T-helper 17 cell (primary cell): ENCODE measurements at places on chromosomes 7 and 10.
A peak's percentile ranks its signal among the peaks of the same experiment; 100 is the strongest.

DNA sequence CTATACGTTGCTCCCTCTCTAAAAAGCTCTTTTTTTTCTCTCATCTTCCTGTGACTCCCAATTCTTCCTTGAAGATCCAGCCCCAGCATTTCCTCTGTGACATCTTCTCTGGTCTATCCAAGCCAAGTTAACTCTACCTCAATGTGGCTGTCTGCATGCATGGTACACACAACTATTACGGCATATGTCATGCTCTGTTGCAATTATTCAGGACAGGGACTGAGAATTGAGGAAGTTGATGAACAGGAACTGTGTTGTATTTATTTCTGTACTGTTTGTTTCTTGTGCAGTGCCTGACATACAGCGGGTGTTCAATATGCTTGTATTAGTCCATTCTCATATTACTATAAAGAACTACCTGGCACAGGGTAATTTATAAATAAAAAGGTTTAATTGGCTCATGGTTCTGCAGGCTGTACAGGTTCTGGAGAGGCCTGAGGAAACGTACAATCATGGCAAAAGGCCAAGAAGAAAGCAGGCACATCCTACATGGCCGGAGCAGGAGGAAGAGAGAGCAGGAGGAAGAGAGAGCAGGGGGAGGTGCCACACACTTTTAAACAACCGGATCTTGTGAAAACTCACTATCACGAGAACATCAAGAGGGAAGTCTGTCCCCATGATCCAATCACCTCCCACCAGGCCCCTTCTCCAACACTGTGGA, 6.3 kb downstream of the TRPV5 start:
- H3K27me3 ChIP-seq: peaks cover 23% of the 10 kb centered on the region
- H3K27ac ChIP-seq: no peak overlapping the region
- H3K4me1 ChIP-seq: peaks cover 7% of the 10 kb centered on the region
- peaks cover 3% of the 10 kb centered on the region for H3K36me3 ChIP-seq
- H3K4me3 ChIP-seq: no peak overlapping the region

DNA sequence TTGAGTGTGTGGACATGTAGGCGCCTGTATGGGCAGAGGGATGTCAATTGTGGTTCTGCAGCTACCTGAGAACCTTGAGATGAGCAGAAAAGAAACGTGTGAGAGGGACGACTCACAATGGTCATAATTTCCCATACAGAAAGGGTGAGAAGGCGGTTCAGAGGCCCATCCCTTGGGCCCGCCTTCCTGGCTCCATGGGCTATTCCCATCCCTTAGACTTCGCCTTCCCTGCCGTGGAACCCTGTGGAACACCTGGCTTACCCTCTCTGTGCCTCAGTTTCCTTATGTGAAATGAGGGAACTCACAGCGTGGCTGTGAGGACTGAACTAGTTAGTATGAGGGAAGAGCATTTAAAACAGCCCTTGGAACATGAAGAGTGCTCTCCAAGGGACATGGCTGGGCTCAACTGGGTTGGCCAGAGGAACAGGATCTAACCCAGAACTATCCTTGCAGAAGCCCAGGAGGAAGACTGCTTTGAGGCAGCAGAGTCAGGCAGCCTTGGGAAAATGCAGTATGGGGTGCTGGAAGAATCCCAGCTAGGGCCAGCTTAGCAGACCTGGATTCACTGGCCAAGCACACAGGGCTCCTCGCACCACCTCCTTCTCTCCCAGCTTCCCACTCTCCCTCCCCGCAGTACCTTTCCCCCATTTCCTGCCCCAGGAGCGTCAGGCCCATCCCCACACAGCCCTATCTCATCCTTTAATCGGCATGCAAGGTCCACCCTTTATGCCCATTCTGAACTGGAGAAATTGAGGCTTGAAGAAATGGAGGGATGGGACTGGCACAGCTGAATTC, 11.1 kb upstream of the ZMIZ1 start:
- peaks cover 16% of the 10 kb centered on the region for H3K4me1 ChIP-seq
- H3K36me3 ChIP-seq: peaks cover 5% of the 10 kb centered on the region
- no peak overlapping the region for H3K27ac ChIP-seq
- DNase-seq: peak; percentile 6
- peaks cover 10% of the 10 kb centered on the region for H3K27me3 ChIP-seq

GRCh38 chr10:106380706-106381105, 783.8 kb downstream of the SORCS1 start:
- H3K4me3 ChIP-seq: no peak overlapping the region
- no peaks in the 10 kb centered on the region for H3K4me1 ChIP-seq
- no peaks in the 10 kb centered on the region for H3K27me3 ChIP-seq
- DNase-seq: no peak
- H3K27ac ChIP-seq: no peak overlapping the region

- no peaks in the 10 kb centered on the region for H3K36me3 ChIP-seq
- H3K27me3 ChIP-seq: peaks cover 54% of the 10 kb centered on the region
- no peak overlapping the region for H3K27ac ChIP-seq
- H3K4me3 ChIP-seq: no peak overlapping the region
These were observed 174 bp downstream of the ADCY1 start for GRCh38 chr7:45574416-45574668.

DNA sequence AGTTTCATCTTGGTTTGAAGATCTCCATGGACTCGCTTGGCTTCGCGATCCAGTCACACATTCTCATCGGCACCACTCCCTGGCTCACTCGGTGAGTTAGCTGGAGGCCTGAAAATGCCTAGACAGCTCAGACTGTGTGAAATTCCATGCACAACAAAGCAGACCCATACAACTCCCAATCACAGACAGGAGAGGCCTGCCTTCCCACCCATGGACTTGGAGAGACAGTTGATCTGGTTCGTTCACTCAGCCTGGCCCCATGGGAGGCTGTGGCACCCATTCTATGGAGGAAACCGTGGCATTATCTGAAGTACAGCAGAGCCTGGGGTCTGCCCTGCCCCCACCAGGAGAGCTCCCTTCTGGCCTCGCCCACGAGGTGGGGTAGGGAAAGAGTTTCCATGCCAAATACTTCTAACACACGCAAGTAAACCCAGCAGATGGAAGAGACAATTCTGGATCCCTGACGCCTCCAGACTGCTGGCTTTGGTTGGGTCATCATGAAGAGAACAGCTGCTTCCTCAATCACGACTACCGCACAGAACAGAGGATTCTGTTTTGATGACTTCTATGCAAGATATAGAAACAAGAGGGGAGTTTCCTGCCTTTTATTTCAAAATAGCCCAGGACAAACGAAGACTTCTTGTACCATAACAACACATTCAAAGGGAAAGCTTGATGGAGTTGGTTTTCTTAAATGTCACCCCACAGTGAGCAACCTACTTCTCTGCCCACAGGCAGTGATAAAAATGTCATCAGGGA, 15.9 kb downstream of the FAM53B start:
- H3K36me3 ChIP-seq: peaks cover 4% of the 10 kb centered on the region
- peak overlapping the region; percentile 83 for H3K4me3 ChIP-seq

DNA sequence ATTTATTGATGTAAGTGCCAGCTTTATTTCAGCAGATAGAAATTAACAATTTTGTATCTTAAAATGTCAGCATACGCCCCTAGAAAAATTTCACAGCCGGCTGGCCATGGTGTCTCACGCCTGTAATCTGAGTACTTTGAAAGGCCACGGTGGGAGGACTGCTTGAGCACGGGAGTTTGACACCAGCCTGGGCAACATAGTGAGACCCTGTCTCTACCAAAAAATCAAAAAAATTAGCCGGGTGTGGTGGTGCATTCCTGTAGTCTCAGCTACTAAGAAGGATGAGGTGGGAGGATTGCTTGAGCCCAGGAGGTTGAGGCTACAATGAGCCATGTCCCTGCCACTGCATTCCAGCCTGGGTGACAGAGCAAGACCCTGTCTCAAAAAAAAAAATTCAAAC, 14.1 kb downstream of the GTF2I start:
- H3K27ac ChIP-seq: peak overlapping the region; percentile 6
- peaks cover 23% of the 10 kb centered on the region for H3K4me1 ChIP-seq
- no peaks in the 10 kb centered on the region for H3K36me3 ChIP-seq
- H3K27me3 ChIP-seq: no peaks in the 10 kb centered on the region
- DNase-seq: no peak
- no peak overlapping the region for H3K4me3 ChIP-seq

- H3K4me1 ChIP-seq: no peaks in the 10 kb centered on the region
- no peaks in the 10 kb centered on the region for H3K27me3 ChIP-seq
- H3K4me3 ChIP-seq: no peak overlapping the region
- no peak overlapping the region for H3K27ac ChIP-seq
- H3K36me3 ChIP-seq: no peaks in the 10 kb centered on the region
These were observed 81.5 kb upstream of the GALNT17 start for GRCh38 chr7:71050492-71050891.

- H3K36me3 ChIP-seq: no peaks in the 10 kb centered on the region
- peaks cover 11% of the 10 kb centered on the region for H3K4me1 ChIP-seq
- H3K27ac ChIP-seq: no peak overlapping the region
- H3K27me3 ChIP-seq: peaks cover 13% of the 10 kb centered on the region
- no peak for DNase-seq
These were observed 29.9 kb downstream of the LRRC20 start for GRCh38 chr10:70352401-70353097.

DNA sequence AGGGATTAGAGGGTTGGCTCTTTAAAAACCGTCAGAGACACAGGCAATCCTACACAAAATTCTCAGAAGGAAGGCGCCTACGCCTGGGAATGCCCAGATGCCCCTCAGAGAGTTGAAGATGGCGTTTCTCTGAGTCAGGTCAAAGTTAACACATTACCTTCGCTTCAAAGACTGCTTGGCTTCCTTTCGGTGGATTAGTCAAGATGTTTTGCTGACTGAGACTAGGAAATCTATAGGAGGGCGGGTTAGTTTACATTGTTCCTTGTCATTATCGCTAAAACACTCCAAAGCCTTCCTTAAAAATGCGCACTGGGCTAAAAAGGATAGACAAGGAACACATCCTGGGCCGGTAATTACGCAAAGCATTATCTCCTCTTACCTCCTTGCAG, 995 bp upstream of the CFTR start:
- DNase-seq: no peak
- no peak overlapping the region for H3K4me3 ChIP-seq
- no peak overlapping the region for H3K27ac ChIP-seq
- H3K4me1 ChIP-seq: no peaks in the 10 kb centered on the region
- peaks cover 29% of the 10 kb centered on the region for H3K27me3 ChIP-seq

- no peak overlapping the region for H3K27ac ChIP-seq
- H3K4me1 ChIP-seq: peaks cover 4% of the 10 kb centered on the region
- H3K36me3 ChIP-seq: peaks cover 2% of the 10 kb centered on the region
- DNase-seq: no peak
- no peak overlapping the region for H3K4me3 ChIP-seq
These were observed 54.7 kb upstream of the GTF2IRD1 start for GRCh38 chr7:74399006-74399405.

- H3K4me1 ChIP-seq: peaks cover 2% of the 10 kb centered on the region
- no peaks in the 10 kb centered on the region for H3K27me3 ChIP-seq
- H3K4me3 ChIP-seq: no peak overlapping the region
- H3K36me3 ChIP-seq: no peaks in the 10 kb centered on the region
- DNase-seq: no peak
These were observed 281.8 kb upstream of the KLF6 start for GRCh38 chr10:4066581-4067390.

GRCh38 chr10:78520737-78521430, 487.2 kb downstream of the RPS24 start:
- no peak for DNase-seq
- no peak overlapping the region for H3K27ac ChIP-seq
- H3K36me3 ChIP-seq: no peaks in the 10 kb centered on the region

- no peak overlapping the region for H3K4me3 ChIP-seq
- no peak for DNase-seq
- H3K36me3 ChIP-seq: no peaks in the 10 kb centered on the region
- peak overlapping the region; percentile 49 for H3K27ac ChIP-seq
These were observed 20.6 kb upstream of the PWWP2B start for GRCh38 chr10:132376394-132376851.

- no peak overlapping the region for H3K27ac ChIP-seq
- H3K4me3 ChIP-seq: no peak overlapping the region
- no peaks in the 10 kb centered on the region for H3K36me3 ChIP-seq
- peaks cover 13% of the 10 kb centered on the region for H3K27me3 ChIP-seq
- H3K4me1 ChIP-seq: no peaks in the 10 kb centered on the region
- no peak for DNase-seq
These were observed 144.7 kb downstream of the PLCE1 start for GRCh38 chr10:94138391-94138790.

DNA sequence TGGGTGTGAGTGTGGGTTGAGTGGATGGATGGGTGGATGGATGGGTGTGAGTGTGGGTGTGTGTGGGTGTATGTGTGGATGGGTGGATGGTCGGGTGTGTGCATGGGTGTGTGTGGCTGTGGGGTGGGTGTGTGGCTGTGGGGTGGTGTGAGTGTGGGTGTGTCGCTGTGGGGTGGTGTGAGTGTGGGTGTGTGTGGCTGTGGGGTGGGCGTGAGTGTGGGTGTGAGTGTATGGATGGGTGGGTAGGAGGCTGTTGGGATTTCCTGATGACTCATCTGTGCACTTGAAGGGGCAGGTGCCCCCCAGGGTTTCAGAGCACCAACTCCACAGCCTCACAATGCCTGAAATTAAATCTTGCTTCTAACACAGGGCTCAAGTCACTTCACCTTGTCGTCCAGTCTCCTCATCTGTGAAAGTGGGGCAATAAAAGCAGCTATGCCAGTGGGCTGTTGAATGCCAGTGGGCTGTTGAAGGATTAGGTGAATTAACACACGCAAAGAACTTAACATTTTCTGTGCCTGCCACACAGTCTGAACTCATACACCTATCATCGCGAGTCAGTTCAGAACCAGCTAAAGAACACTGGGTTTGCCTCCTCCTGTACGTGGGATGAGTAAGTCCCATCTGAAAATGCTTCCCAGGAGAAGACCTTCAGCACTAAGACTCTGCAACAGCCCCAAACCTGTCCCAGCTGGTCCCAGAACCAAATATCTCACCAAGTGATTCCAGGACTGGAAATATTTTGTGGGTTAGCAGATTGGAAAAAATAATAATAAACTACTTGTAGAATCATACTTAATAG, 32.0 kb downstream of the SFMBT2 start:
- peaks cover 16% of the 10 kb centered on the region for H3K4me1 ChIP-seq
- H3K4me3 ChIP-seq: no peak overlapping the region
- H3K27me3 ChIP-seq: no peaks in the 10 kb centered on the region
- peaks cover 8% of the 10 kb centered on the region for H3K36me3 ChIP-seq
- no peak for DNase-seq
- H3K27ac ChIP-seq: no peak overlapping the region

DNA sequence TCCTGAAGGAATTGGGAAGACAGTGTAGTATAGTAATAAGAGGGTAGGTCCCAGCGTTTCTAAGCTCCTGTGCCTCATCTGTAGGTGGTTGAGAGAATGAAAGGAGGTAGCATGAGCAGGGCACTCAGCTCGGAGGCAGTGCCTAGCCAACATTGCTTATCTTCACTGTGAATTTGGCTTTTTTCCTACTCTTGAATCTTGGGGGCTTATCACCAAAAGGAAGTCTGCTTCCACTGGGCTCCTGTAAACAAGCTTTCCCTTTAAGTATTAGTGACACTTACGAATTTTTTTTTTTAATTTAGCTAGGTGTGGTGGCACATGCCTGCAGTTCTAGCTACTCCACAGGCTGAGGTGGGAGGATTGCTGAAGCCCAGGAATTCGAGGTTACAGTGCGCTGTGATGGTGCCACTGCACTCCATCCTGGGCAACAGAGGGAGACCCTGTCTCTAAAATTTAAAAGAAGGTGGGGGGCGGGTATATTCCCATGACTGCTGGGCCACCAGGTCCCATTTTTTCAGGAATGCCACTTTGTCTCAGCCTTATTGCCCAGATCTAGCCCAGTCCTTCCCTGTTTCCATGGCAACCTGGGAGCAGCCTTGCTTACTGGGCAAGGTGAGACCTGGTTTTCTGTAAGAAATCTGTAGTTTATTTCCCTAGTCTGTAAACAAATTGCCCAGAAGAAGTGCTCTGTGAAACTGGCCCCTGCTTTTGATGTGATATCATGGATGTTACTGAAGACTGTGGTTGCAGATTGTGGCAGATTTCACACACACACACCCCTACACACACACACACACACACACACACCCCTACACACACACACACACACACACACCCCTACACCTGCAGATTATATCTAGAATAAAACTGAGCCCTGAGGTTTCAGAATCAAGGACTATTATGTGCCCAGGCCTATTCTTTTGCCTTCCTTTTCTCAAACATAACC, 19.4 kb downstream of the OGDH start:
- H3K27me3 ChIP-seq: no peaks in the 10 kb centered on the region
- H3K27ac ChIP-seq: peak overlapping the region; percentile 98
- no peak for DNase-seq
- H3K4me1 ChIP-seq: peaks cover 72% of the 10 kb centered on the region
